ENCODE measurements at places on chromosomes 16 and 17.

DNA sequence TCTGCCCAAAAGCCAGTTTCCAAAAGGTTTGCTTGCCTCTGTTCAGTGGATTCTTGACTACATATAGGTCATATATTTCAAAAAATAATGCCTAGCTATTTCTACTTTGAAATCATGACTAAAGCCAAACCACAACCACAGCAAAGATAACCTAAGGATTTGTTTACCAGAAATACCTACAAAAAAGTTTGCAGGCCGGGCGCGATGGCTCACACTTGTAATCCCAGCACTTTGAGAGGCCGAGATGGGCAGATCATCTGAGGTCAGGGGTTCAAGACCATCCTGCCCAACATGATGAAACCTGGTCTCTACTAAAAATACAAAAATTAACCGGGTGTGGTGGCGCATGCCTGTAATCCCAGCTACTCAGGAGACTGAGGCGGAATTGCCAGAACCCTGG is 15.2 kb downstream of the CARHSP1 start:
- DNase-seq, result no peak

GRCh38 chr16:64919929-64920607 is 201.8 kb downstream of the CDH11 start:
- DNase-seq, result no peak

DNA sequence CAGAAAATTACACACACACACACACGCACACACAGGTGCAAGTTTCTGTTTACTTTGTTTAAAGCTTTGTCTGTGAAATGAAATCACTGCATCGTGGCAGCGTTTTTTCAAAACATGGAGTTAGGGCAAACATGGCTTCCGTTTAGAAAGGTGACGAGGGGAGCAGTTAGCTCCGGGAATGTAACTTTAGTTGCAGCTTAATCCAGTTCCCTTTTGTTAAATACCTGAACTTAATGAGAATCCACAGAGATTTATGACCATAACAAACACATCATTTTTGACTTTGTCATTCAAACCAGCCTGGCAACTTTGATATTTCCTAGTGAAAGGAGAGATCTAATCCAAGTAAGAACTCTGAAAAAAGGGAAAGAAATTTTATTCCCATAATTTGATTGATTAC is 12.1 kb downstream of the HS3ST3A1 start:
- no peak for DNase-seq

GRCh38 chr17:74736513-74737298 is at the start of gene RAB37:
RAB37 (plus strand) TSS chr17:74737256; CDS start chr17:74737273, 17 bp downstream.
- no peak for DNase-seq

DNA sequence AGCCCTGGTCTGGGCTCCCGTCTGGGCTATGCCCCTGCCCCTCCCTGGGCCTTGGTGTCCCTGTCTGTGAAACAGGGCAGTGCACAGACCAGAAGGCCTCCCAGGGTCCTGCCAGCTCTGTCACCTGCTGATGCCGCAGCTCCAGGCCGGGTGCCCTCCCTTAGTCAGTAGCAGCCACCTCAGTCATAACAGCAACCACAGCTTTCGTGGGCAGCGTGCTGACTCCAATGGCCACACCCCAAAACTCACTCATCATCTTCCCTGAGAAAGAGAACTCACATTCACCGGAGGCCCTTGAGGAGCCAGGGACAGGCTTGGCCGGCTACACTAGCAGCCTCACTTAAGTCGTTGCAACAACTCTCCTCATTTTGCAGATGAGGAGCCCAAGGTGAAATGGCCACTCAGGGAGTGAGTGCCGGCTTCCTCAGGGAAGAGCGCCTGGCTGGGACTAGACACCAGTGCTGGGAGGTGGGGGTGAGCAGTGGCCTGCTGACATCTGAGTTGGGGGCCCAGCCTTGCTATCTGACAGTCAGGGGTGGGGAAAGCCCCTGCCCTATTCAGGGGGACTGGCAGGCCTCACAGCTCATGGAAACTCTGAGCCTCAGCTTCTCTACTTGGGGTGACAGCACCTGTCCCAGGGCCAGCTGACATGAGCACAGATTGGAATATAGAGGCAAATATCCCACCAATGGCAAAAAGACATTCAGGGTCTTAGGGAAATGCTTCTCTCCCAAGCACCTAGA is 22.6 kb downstream of the SLC5A10 start:
- no peak for DNase-seq

- no peak for DNase-seq
These were observed 131.8 kb downstream of the IRX5 start for GRCh38 chr16:55062442-55062841.

GRCh38 chr16:79805621-79806020 is 205.1 kb upstream of the MAF start:
- no peak for DNase-seq

GRCh38 chr16:66250686-66251431 is 115.6 kb upstream of the CDH5 start:
- DNase-seq, result no peak

- no peak for DNase-seq
These were observed 6.3 kb upstream of the KCNG4 start for GRCh38 chr16:84245956-84246678.

GRCh38 chr16:24930440-24930839 is 84.7 kb downstream of the SLC5A11 start:
- no peak for DNase-seq
